ENCODE measurements at places on chromosomes 4 and X.

GRCh38 chr4:14864365-14865030, 137.8 kb upstream of the CPEB2 start:
- no peak for DNase-seq

DNA sequence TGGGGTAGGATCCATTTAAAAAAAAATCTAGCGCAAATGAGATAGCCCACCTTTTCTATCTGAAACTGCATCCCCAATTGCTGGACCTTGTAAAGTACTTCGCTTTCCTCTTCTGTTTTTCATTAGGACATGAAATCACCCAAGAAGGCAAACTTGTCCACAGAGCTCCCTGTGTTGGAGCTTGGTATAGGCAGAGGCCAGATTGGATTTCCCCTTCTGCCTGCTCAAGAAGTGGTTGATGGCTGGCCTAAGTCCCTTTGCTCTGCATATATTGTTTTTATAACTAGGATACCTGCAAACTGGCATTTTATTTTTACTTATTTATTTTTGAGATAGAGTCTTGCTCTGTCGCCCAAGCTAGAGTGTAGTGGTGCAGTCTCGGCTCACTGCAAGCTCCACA, 28.4 kb downstream of the RNF4 start:
- no peak for DNase-seq

- DNase-seq = no peak
Measured at GRCh38 chrX:94961730-94962129, 1287.7 kb downstream of the FAM133A start.

DNA sequence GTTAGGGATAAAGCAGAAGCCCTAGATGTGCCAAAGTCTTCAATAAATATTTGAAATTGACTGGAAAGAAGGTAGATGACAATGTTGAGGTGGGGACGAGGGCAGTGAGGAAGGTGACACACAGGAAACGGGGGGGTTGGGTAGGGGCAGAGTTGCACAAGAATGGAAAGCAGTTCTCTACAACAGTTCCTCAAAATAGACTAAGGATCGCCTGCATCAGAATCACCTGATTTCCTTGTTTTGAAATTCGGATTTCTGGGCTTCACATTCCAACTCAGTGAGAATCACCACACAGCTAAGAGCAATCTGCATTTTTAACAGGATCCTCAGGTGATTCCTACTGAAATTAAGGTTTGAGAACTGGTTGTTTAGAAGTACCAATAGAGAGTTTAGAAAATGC, 70.6 kb downstream of the ARFIP1 start:
- DNase-seq = peak; percentile 48

GRCh38 chrX:119753639-119754257, 4.6 kb upstream of the SOWAHD start:
- peak; percentile 36 for DNase-seq

DNA sequence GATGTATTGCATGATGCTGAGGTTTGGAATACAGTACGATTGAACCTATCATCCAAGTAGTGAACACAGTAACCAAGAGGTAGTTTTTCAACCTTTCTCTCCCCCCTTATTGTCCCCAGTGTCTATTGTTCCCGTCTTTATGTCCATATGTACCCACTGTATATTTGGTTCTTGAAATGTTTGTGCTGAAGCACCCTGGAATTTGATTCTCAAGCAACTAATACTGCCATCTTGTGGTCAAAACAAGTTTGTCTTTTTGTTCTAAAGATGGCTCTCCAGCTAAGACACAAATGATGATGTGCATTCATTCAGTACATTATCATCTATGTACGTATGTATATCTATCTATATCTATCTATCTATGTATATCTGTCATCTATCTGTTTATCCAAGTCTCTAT, 33.5 kb upstream of the DCX start:
- DNase-seq = peak; percentile 35

- DNase-seq = no peak
Measured at GRCh38 chrX:44303119-44303518, 40.4 kb downstream of the EFHC2 start.

DNA sequence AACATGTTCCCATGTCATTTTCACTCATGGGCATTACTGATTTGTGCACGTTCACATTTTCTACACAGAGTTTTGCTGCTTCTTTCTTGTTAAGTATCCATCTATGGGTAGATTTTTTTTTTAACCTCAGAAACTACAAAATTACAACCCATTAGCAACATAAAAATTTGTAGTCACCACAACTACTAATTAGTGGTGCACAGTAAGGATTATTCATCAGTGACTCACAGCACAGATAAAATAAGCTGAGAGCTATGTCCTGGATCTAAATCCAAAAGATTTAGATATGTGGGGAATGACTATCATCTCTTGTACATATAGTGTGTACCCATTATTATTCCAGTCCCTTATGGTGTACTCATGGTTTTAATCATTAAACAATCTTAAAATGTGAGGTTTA, 19.7 kb upstream of the AMELX start:
- DNase-seq = peak; percentile 24
